ENCODE measurements at places on chromosomes 2 and 18. TPM values are rescaled to one million over a fixed set of nuclear protein-coding genes. Genes with fewer than 3 reads are reported as not detected.

SPEG gene
- total RNA-seq = 8.5 TPM

KLF11 gene
- total RNA-seq = 3.7 TPM

MTX2 gene
- total RNA-seq = 19.0 TPM

TFPI gene
- total RNA-seq = 325 TPM

CCDC85A gene
- 0.06 TPM for total RNA-seq

CXCR2 gene
- not detected for total RNA-seq

SLC20A1 gene
- 112 TPM for total RNA-seq

ANO7 gene
- total RNA-seq = 1.00 TPM

TMEM200C gene
- not detected for total RNA-seq

ABCG5 gene
- total RNA-seq = not detected

IL1RN gene
- total RNA-seq = not detected

LYPD6 gene
- not detected for total RNA-seq

SERPINB12 gene
- total RNA-seq = not detected

SCG2 gene
- total RNA-seq = 26.6 TPM

NETO1 gene
- not detected for total RNA-seq

SLC35G4 gene
- not detected for total RNA-seq

TRPM8 gene
- total RNA-seq = not detected

SCN2A gene
- 0.10 TPM for total RNA-seq

PHOSPHO2 gene
- total RNA-seq = 1.1 TPM

CFAP210 gene
- not detected for total RNA-seq

SKOR2 gene
- total RNA-seq = not detected

CCL20 gene
- 0.31 TPM for total RNA-seq

FOXD4L1 gene
- total RNA-seq = 0.15 TPM

CWC22 gene
- total RNA-seq = 13.1 TPM

MEIS1 gene
- 8.1 TPM for total RNA-seq

ANKRD23 gene
- total RNA-seq = 1.1 TPM

UGT1A5 gene
- total RNA-seq = not detected

C2orf81 gene
- total RNA-seq = 4.9 TPM

GATA6 gene
- total RNA-seq = 30.0 TPM

LBX2 gene
- total RNA-seq = 3.2 TPM

SNORC gene
- 0.50 TPM for total RNA-seq

VPS4B gene
- 26.8 TPM for total RNA-seq

CRYGC gene
- total RNA-seq = not detected
